ENCODE measurements at places on chromosomes 7 and 10.

GRCh38 chr7:112995059-112995824, 91.4 kb downstream of the GPR85 start:
- DNase-seq = peak; percentile 52

DNA sequence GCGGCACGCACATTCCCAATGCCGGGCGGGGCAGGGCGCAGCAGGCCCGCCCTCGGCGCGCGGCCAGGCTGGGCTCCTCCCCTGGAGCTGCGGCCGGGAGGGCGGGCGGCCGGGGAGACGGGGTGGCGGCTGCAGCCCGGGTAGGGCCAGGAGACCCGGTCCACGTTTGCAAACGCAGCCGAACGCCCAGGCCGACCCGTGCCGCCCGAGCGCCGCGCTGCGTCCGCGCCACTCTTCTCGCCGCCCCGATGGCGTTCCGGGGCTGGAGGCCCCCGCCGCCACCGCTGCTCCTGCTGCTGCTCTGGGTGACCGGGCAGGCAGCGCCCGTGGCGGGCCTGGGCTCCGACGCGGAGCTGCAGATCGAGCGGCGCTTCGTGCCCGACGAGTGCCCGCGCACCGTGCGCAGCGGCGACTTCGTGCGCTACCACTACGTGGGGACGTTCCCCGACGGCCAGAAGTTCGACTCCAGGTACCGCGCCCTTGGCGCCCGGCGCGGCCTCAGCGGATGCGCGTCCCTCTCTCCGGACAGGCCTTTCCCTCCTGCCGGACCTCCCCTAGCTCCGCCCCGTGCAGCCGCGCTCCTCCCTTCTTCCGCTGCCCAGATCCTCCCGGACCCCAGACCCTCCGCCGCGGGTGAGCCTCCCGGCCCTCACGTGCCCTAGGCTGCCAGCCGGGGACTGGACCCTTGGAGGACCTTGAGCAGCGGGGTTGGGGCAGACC, at the start of gene FKBP9:
Gene FKBP9, plus strand, starts transcription at position 115 of the 720 bp plus-strand sequence. Its CDS starts 134 bp downstream, at position 249.
- no peak for DNase-seq

DNA sequence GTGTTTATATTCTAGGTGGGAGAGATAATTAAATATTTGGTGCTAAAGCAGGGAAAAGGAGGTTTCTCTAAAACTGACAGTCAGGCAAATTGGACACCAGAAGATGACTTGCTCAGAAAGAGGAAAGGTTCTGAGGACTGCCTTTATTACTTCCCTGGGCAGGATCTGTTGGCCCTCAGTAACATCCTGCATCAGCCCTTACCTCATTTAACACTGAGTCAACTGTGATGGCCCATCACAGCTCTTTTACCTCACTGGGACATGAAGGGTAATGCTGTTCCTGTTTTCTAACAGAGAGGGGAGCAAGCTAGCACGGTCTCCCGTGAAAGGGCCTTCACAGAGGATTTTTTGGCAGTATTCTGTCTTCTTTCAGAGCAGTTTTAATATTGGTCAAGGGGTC, 12.0 kb downstream of the PPP1R17 start:
- no peak for DNase-seq

DNA sequence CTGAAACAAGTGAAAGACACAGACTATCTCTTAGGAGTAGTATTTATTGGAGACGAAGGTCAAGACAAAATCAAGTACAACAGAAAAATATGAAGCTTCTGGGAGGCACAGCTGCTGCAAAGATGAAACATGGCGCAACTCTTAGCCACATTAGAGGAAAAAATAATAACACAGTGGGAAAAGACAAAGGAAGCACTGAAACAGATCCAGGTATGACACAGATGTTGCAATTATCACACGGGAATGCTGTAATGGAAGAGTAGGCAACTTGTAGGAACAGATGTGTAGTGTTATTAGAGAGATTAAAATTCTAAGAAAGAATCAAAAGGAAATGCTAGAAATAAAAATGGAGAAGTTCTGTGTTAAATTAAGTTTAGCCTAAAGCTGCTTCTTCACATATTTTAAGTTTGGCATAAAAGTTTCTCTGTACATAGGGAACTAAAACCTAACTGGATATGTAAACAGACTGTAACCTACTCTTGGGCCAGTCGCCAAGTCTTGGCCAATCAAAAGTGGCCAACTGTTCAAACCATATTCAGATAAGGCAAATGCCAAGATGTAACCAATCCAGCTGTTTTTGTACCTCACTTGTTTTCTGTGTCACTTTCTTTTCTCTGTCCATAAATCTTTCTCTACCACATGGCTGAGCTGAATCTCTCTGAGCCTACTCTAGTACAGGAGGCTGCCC, 1132.0 kb upstream of the LRRTM3 start:
- no peak for DNase-seq

GRCh38 chr7:24905996-24906770, 73.8 kb downstream of the OSBPL3 start:
- DNase-seq = no peak

- DNase-seq = no peak
Observed at GRCh38 chr7:41334071-41334862, 368.6 kb downstream of the INHBA start.

GRCh38 chr10:112986544-112987190, 36.6 kb downstream of the TCF7L2 start:
- DNase-seq = no peak

DNA sequence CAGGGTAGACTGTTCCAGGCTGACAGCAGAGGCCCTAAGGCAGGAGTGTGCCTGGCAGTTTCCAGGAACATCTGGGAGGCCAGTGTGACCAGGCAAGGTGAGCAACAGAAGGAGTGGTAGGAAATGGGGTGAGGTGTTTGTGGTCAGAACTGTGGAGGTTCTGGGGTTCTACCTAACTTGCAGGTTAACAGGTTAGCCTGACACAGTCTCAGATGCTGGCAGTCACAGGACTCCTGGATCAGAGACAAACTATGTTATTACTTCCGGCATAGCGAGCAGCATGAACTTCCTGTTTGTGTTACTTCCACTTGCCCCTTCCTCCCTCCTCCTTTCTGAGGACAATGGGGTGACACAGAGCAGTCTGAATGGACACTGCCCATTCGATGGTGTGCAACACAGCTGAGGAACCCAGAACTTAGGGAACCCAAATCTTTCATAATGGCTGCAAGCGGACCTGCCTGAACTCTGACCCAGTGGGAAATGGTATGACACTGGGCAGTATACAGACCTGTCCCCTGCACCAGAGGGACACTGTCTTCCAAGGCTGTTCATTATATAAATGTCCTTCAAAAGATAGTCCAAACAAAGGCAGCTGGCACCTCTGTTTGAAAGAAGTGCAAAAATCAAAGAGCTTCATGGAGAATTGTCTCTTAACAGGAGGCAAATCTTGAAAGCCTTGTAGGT, 3.9 kb upstream of the SAR1A start:
- DNase-seq = no peak

- no peak for DNase-seq
Observed at GRCh38 chr10:72665925-72666324, 26.0 kb upstream of the MCU start.

GRCh38 chr7:10588084-10588483, 385.6 kb upstream of the PHF14 start:
- no peak for DNase-seq

GRCh38 chr10:3720228-3721019, 64.6 kb downstream of the KLF6 start:
- peak; percentile 47 for DNase-seq

DNA sequence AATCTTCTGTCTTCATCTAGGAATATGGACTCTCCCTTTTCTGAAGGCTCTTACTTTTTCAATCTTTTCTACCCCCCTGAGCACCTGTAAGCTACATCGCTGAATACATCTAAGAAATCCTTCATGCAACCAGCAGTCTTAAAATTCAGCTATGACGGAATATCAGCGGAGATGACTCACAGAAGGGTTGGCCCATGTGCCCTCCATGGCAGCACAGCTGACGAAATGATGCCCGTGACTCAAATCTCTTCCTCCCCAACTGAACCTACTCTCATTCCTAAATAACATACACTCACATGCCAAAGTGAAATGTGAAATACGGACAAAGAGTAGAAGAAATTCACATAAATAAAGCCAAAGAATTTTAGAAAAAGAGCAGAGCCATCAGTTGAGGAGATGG, 30.3 kb upstream of the NCAPG2 start:
- no peak for DNase-seq

DNA sequence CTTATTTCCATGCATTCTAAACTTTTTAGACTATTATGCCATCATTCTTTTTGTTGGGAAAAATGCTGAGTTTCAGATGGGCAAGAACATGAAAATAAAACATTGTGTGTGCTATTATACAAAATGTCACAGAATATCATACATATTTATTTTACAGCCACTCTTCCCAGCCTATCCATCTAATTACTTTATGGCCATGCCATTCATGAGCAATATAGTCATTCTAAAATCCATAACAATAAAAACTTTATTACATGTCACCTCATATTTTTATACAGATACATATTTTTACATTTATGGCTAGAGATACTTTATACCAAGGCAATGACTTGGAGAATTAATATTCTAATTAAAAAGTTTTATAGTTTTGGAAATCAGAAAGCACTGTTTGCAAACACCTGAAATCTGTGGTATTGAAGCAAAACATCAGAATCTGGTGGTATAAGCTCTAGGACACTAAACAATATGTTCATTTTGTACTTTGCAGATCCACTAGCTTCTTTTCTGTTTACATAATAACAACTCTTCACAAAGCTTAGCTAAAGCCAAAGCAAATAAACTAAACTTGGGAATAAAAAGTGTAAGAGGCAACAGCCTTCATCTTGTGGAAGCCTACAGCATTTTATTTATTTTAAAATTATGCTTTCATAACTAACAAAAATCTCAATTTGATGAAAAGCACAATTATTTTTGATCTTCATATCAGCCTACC, 210.1 kb downstream of the RNLS start:
- no peak for DNase-seq

GRCh38 chr10:126500185-126500584, 111.9 kb upstream of the ADAM12 start:
- no peak for DNase-seq

DNA sequence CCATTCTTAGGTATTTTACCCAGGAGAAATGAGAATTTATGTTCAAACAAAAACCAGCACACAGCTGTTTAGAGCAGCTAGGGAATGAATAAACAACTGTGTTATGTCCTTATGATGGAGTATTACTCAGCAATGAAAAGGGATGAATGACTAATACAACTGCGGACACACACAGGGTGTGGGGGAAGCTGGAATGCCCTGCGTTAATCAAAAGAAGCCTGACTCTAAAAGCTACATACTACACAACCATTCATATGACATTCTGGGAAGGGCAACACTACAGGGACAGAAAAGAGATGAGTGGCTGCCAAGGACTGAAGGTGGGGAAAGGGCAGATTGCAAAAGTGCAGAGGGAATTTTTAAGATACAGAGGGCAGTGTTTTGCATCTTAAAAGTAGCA, 64.0 kb downstream of the DLG5 start:
- no peak for DNase-seq

GRCh38 chr10:95236068-95236903, 42.2 kb downstream of the ACSM6 start:
- no peak for DNase-seq

GRCh38 chr10:118409295-118409694, 67.2 kb upstream of the FAM204A start:
- DNase-seq = no peak

GRCh38 chr7:141381794-141382427, 169.3 kb upstream of the AGK start:
- no peak for DNase-seq

DNA sequence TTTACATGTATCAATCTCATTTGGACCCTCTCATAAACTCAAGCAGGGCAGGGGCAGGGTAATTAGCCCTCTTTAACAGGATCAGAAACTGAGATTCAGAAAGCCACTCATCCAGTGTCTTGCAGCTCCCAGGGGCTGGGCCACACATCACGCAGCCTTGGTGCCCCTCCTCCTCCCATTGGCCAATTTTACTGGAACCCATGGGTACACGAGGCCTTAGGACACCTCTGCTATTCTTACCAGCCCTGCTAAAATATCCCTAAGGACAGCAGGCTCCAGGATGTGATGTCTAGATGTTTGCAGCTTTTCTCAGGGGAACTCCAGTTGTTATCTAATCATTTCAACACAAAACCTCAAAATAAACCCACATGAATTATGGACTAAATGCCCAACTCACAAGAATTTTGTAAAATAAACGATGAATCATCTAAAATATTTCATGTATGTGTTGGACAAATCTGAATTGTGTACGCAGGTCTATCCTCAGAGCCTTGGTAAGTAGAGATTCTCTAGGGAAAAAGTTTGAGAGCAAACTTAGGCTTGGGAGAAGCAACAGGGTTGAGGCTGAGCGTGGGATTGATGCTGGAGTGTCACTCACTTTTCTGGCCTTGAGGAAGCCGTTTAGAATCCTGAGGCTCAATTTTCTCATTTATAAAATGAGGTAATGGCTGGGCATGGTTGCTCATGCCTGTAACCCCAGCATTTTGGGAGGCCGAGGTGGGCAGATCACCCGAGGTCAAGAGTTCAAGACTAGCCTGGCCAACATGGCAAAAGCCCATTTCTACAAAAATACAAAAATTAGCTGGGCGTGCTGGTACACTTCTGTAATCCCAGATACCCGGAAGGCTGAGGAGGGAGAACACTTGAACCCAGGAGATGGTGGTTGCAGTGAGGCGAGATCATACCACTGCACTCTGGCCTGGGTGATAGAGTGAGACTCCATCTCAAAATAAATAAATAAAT, 69.7 kb upstream of the TNS3 start:
- DNase-seq = peak; percentile 98

GRCh38 chr7:132004529-132004928, 448.1 kb upstream of the PODXL start:
- no peak for DNase-seq

DNA sequence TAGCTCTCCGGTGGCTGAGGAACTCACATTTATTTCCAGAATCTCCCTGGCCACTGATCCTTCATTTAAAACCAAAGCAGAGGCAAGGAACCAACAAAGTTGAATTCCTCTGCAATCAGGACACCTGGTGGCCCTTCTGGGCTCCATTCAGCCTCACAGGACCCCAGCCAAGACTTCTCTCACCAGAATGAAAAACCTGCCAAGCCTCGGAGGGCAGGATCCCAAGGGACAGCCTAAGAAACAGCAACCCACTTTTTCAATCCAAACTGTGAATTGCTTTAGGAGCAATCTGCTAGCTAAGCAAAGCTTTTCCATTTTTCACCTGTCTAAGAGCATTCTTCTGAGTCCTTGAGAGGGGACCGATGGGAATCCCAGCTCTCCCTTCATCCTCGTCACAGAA, 34.6 kb downstream of the OAT start:
- DNase-seq = no peak

DNA sequence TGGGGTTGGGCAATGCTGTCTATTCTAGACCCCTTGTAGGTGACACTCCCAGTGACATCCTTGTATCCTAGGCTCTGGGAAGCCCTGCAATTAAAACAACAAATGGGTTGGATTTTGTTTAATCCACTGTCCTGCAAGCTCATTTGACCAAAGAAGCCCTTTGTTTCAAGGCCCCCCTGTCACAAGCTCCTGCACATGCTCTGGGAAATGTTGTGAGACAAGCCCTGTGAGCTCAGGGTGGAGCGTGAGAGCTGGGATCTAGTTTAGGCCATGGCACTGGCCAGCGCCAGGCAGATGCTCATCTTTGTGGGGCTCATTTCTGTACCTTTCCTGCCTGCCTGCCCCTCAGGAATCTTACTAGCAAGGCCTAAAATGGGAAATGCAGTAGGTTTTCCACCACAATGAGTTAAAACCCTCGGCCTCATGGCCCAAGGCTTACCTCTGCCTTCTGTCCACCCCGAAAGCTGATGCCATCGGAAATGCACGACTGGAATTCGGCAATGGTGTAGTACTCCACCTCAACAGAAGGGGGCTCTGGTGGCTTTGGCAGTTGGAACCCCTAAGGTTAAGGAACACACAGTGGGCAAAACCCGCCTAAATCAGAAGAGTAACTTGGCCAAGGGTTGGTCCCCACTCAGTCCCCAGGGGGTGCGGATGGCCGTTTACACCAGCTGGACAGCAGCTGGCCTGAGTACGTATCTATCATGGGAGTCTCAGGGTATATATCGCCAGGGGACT, 112.0 kb downstream of the NEURL1 start:
- DNase-seq = no peak
